Stimulated activated CD8-positive, alpha-beta memory T cell treated with anti-CD3 and anti-CD28 coated beads, Interleukin-7, amount 100 ng/mL, for 24 hours (primary cell): ENCODE measurements at places on chromosomes 4 and X.

GRCh38 chr4:81307991-81308390, 93.0 kb upstream of the PRKG2 start:
- DNase-seq = no peak

DNA sequence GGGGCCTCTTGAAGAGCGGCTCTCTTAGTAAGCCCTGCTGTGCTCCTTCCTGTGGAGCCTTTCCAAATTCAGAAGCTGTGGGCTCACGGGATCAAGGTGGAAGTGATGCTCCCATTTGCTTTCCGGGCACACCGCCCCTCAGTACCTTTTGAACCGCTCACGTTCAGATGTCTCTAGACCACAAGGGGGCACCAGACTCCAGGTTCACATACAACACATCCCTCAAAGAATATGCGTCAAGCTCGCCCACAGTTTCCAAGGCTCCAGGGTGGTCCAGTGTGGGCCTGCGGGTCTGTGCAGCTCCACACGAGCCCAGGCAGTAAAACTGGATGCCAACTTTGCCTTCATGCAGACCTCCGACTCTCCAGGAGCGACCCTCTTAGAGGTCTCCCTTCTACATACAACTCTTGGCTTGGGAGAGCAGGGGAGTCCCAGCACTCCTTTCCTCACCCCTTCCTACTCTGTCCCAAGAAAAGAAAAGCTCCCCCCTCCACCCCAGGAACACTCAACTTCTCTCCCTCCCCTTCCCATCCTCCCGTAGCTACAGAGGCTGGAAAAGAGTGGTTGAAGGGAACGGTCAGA, 11.0 kb downstream of the SUPT20HL1 start:
- DNase-seq = peak; percentile 9

DNA sequence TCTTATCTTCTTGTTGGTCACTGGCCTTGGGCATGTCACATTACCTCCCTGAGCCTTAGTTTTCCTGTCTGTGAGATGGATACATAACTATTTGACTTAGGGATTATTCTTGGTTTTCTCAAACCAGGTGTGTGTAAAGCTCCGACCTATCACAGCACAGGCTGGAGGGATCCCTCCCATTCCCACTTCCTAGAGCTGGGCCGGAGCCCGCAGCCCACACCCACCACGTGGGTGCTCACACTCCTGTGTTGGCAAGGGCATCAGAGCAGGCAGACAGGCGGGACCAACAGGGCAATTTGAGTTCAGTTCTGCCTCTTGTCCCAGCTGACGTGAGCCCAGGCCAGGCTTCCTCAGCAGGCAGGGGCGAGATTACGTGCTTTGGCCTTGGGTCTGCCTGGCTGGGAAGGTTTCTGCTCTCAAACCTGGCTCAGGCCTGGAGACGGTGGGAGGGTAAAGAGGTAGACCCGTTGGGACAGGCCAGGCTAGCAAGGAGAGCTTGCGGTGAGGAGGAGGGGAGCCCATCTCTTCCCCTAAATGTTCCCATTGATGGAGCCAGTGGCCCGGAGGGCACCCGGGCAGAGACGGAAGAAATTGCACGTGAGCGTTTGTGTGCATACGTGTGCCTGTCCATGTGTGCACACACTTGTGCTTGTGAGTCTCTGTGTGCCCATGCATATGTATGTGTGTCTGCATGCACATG, 734 bp upstream of the SH3TC1 start:
- no peak for DNase-seq

DNA sequence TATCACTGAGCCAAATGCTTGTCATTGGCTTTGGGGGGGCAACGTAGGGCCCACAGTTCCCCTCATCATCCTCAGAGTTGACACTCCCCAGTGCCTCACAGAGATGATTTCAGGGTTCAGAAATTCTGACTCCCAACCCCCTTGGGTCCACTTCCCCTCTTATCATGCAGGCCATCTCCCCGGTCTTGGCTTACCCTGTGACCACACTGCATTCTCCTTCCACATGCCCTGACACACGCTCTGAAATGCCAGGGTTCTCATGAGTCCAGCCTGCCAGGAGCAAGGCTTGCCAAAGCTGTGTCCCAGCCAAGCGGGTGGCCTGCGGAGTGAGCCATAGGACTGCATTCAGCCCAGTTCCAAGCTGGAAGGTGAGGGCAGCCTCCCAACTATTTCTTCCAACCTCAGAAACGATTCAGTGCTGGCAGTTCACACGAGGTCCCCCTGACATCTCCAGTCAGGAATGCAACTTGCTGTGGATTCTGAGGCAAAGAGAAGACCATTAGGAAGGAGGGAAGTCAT, 101.2 kb downstream of the SMIM20 start:
- DNase-seq = no peak

- DNase-seq = no peak
These were observed 32.0 kb upstream of the SGMS2 start for GRCh38 chr4:107792711-107793110.

- DNase-seq = no peak
These were observed 3.6 kb downstream of the PCDH18 start for GRCh38 chr4:137528673-137529072.

- no peak for DNase-seq
These were observed 4.0 kb upstream of the MSX1 start for GRCh38 chr4:4855301-4856070.

- no peak for DNase-seq
These were observed 60.1 kb downstream of the PRRG1 start for GRCh38 chrX:37409278-37409677.

- no peak for DNase-seq
These were observed 37.8 kb downstream of the TBC1D9 start for GRCh38 chr4:140718241-140718952.

GRCh38 chr4:7432531-7433375, 2.0 kb downstream of the PSAPL1 start:
- DNase-seq = no peak

- DNase-seq = no peak
These were observed 27.2 kb downstream of the ANTXR2 start for GRCh38 chr4:80045786-80046185.

GRCh38 chr4:122450847-122451246, 5.7 kb downstream of the IL2 start:
- no peak for DNase-seq

- no peak for DNase-seq
These were observed 609.5 kb upstream of the FAM241A start for GRCh38 chr4:111535792-111536191.

- DNase-seq = no peak
These were observed 23.0 kb downstream of the KLB start for GRCh38 chr4:39429476-39430334.

DNA sequence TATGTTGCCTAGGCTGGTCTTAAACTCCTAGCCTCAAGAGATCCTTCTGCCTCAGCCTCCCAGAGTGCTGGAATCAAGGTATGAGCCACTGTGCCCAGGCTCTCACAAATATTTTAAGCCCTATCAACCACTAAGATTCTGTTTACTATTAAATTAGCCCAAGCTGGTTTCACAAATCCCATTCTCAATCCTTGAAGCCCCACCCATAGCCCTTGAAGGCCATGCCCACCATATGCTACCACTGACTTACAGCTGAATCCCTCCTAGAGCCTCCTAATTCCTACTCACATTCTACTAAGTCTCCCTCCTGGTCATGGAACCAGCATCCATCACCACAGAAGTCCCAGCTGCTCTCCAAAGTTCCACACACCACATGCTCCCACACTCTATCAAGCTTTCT, 9.7 kb downstream of the GRIPAP1 start:
- no peak for DNase-seq

DNA sequence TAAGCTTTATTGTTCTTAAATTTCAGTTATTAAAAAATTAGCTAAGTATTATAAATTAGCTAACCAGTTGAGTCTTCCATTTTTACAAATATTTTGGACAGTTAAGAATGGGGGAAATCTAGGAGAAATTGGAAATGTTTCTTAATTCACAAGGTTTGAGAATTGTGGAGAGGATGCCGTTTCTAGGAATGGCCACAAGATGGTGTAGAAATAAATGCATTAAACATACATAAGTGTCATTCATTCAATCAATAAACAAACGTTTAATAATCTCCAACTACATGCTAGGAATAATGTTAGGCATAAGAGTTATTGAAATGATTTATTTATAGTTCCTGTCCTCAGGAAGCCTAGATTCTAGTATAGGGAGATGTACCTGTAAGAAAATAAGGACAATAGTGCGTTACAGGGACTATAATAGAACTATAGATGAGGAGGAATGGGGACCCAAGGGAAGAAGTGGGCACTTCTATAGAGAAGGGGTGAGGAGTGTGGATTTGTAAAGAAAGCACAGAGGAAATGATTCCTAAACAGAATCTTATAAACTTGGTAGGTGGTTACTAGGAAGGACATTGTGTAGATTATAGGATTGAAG, 195.7 kb upstream of the ANK2 start:
- no peak for DNase-seq

- DNase-seq = no peak
These were observed 49.4 kb downstream of the RPS6KA3 start for GRCh38 chrX:20217271-20217670.

DNA sequence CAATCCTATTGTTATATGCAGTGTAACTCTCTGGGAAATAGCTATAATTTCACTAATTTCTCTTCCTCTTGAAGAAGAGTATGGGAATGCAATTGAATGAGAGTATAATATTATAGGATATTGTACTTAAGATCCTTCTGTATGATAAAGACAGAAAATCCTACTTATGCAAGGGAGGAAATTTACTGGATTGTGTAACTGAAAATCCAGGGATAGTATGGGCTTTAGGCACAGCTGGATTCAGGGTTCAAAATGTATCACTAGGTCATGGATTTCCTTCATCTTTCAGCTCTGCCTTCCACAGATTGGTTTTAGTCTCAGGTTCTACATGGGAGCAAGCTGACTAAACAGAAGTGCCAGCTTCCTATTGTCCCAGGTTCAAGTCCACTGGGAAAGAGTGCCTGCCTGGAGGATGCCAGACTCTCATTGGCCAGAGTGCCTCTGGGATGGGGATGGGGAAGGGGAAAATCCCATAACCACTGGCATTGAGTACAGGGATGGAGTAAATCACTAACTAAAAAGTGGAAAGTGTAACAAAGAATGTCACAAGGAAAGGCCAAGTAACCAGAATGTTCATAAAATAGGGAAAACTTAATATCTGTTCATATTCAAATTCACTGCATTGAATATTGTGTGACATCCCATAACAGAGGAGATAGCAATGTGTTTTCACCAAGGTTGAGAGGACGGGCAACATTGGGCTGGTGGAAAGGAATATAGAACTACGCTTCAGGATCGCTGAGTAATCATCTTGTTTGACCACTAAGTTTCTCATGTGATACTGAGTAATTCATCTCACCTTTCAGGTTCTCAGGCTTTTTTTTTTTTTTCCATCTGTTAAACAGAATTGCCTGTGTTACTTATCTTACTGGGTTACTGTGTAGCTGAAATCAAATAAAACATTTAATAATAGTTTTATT, 75.7 kb downstream of the ANXA3 start:
- DNase-seq = no peak

GRCh38 chrX:116238567-116239255, 68.2 kb downstream of the AGTR2 start:
- no peak for DNase-seq

DNA sequence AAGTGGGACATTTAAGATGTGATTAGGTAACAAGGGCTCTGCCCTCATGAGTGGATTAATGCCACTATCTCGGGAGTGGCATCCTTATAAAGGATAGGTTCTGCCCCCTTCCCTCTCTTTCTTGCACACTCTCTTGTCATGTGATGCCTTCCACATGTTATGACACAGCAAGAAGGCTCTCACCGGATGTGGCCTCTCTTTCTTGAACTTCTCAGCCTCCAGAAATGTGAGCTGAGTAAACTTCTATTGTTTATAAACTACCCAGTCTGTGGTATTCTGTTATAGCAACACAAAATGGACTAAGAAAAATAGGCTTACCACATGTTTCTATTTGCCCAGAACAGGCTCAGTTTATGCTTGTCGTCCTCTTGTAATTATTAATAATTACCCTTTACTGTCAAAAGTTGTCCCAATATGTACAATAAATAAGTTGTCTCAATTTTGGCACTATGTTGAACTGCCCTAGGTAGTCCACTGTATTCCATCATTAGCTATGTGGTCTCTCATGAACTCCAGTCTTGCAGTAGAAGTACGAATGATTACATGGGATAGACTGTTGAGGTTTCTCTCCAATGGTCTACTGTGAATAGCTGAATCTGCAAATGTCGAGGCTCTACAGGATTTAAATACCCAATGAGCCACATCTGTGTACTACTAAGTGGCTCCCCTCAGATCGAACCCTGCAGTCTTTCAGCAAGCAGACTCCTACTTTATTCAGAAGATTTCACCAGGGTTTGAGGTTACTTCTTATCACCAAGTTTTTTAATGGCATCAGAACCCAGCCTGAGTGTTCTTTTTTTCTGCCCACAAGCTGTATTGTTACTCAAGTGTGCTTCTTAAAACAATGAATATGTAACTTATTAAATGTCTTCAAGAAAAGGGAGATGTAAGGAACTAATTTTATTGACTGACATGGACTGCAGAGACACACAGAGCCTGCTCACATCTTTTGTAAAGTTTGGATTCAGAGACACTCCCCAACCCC, 102.0 kb upstream of the LEF1 start:
- no peak for DNase-seq

DNA sequence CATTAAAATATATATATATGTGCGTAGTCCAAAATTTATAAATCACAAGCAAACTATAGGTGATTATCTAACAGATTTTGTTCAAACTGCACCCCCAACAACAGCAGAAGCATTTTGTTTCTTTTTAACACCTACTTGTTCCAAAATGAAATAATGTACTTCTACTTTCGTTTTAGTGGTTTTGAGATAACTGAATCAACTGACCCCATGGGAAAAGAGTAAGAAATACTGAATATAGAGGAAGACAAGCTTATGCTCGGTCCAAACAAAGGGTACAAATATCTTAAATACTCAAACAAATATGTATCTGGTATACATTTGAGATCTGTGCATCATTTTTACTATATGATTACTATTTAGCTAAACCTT, 22.4 kb downstream of the MAP7D3 start:
- no peak for DNase-seq

- no peak for DNase-seq
These were observed 4.6 kb downstream of the NAT8L start for GRCh38 chr4:2063557-2064275.

DNA sequence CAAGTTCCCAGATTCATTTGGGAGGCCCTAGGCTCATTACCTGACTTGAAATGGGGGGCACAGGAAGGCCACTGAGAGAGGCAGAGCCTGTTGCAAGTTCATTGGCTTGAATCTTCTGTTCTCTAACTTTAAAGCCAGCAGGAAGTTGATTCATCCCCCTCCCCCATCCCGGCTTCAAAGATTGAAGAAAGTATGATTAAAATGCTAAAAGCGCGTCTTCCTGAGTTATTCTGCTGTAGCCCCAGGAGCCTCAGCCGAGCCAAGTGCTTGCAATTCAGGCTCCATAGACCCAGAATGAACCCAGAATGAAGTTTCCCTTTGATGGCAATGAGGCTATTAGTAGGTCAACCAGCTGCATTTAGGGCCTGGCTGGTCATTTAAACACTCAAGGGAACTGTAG, 14.7 kb downstream of the CHST7 start:
- no peak for DNase-seq

GRCh38 chr4:128810331-128810870, 901 bp downstream of the JADE1 start:
- no peak for DNase-seq
